ENCODE measurements at places on chromosomes 11 and 22.

DNA sequence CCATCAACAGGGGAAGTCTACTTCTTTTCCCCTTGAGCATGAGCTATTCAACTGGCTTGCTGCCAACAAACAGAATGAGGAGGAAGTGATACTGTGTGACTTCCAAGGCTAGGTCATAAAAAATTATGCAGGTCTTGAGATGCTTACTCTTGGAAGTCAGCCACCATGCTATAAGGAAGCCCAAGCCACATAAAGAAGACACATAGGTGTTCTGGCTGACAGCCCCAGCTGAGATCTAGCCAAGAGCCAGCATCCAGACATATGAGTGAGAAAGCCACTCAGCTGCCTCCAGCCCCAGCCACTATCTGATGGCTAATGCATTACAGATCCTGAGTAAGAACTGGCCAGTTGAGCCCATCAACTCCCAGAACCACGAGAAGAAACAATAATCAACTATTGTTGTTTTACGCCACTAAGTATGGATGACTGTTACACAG lies 31.0 kb upstream of the PPP2R1B start:
- DNase-seq = no peak

- no peak for DNase-seq
These were observed 5.1 kb upstream of the OR52R1 start for GRCh38 chr11:4809246-4809645.

GRCh38 chr11:122100037-122100755 lies 15.8 kb downstream of the BLID start:
- DNase-seq = no peak

DNA sequence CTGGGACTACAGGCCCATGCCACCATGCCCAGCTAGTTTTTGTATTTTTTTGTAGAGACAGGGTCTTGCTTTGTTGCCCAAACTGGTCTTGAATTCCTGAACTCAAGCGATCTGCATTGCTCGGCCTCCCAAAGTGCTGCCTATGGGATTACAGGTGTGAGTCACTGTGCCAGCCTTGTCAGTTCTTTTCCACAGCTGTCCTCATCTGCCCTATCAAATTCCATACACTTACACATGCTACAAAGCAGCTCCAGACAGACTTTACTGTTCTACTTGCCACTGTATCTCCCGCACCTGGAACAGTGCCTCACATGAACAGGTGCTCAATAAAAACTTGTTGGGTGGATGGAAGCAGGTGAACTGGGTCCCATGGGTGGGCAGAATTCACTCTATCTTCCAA lies 8.2 kb downstream of the STX5 start:
- no peak for DNase-seq

DNA sequence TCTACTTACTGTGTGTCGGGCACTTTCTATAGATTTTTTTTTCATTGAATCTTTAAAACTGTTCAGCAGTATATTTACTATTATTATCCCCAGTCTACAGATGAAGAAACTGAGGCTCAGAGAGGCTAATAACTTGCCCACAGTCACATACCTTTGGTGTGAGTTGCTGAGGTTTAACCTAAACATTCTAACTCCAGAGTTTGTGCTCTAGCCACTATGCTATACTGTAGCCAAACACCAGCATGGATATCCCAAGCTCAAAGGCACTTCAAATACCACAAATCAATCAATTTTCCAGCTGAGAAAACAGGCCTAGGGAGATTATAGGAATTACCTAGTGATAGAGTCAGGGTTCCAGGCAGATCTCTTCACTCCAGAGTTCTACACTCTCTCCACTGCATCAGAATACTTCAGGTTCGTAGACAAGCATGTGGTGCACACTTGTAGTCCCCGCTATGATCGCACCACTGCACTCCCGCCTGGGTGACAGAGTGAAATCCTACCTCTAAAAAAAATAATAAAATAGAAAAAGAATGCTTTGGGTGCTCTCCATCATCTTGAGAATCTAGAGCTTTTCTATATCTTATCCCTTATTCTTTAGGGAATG lies 20.4 kb upstream of the UPB1 start:
- no peak for DNase-seq

Measured in NCI-H510A treated with DMSO at 0.1 percent for 48 hours (cell line).